ENCODE measurements at places on chromosomes 6 and 20. TPM values are rescaled to one million over a fixed set of nuclear protein-coding genes. Genes with fewer than 3 reads are reported as not detected.

DNA sequence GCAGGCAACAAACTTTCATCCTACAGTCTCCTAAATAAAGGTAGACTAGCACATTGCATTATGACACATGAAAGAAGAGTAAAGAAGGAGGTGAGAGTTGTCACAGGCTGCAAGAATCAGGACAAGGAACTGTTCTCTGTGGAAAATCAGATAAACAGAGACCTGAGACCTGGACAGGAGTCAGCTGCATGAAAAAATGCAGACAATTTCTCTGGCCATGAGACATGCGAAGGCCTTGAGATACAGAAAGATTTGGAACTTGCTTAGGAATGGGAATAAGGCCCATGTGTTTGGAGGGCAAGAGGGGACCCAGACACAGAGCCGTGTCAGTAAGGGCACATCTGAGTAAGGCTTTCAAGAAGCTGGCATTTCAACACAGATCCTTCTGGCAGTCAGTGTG, 674.6 kb upstream of the AGPAT4 start:
- no peak for DNase-seq

DNA sequence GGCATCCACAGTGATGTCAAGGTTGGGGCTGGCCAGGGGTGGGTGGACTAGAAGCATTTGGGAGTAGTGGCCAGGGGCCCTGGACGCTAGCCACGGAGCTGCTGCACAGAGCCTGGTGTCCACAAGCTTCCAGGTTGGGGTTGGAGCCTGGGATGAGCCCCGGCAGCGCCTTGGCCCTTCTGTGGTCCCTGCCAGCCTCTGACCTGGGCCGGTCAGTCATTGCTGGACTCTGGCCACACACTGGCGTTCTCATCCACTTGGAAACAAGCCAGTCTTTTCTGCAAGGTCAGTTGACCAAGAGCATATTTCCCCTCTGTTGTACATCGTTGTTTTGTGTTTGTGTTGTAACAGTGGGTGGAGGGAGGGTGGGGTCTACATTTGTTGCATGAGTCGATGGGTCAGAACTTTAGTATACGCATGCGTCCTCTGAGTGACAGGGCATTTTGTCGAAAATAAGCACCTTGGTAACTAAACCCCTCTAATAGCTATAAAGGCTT, 8.4 kb downstream of the PSMA7 start:
- DNase-seq, result no peak

Gene ANKRD66
- total RNA-seq, result not detected

- no peak for DNase-seq
These were observed 96.7 kb upstream of the BMP5 start for GRCh38 chr6:55972091-55972490.

- no peak for DNase-seq
These were observed 13.1 kb downstream of the PKIB start for GRCh38 chr6:122623279-122623678.

Gene TPX2
- total RNA-seq, result 22.6 TPM

Gene TRIM10
- not detected for total RNA-seq

GRCh38 chr20:62887152-62887859, 25.7 kb upstream of the TCFL5 start:
- no peak for DNase-seq

- no peak for DNase-seq
These were observed 6.0 kb upstream of the PTK7 start for GRCh38 chr6:43070028-43070632.

Gene ELOVL4
- total RNA-seq, result 4.8 TPM

All from osteocyte (in vitro differentiated cells).